Stimulated activated CD4-positive, alpha-beta T cell treated with anti-CD3 and anti-CD28 coated beads, TNF-alpha, amount 100 ng/mL, for 24 hours (primary cell): ENCODE measurements at places on chromosomes 5 and 9.

DNA sequence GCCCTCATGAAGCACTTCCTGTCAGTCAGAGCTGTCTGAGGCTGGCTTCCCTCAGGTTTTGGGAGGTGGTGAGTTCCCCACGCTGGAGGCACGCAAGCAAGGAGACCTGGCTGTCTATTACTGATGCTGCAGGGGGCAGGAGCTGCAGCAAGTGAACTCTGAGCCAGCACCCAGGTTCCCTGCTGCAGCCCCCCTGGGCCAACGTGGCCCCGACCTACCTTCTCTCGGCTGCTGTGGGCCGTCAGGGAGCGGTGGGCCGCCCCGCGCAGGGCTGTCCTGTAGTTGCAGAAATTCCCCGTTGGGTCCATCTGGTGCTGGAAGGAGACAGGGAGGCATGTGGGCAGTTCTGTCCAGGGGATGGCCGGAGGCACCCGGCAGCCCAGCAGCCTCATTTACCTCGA, 46.8 kb upstream of the RNF130 start:
- DNase-seq = no peak

DNA sequence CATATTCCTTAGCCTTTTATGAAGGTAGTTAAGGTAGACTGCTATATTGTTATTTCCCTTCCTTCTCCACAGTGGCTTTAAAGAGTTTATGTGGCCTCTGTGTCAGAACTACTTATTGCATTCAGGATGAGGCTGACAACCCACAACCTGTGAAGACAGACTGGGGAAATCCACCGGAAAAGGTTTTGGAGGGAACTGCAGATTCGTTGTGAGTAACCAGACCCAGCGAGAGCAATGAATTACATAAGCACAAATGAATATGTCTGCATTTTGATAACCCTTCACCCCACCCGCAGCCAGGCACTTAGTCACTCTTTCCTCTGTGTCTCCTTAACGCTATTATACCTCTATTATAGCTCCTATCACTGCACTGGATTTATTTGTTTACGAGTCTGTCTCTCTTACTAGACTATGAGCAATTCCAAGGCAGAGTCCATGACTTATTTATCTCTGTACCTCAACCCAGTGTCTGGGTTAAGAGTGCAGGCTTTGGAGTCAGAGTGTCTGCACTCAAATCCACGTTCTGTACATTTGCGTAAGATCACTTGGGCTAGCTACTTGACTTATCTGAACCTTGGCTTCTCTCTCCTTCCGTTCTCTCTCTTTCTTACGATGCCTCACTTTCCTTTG, 19.2 kb downstream of the KCTD16 start:
- DNase-seq = peak; percentile 68

- no peak for DNase-seq
These were observed 191.3 kb upstream of the TMEM161B start for GRCh38 chr5:88459971-88460370.

DNA sequence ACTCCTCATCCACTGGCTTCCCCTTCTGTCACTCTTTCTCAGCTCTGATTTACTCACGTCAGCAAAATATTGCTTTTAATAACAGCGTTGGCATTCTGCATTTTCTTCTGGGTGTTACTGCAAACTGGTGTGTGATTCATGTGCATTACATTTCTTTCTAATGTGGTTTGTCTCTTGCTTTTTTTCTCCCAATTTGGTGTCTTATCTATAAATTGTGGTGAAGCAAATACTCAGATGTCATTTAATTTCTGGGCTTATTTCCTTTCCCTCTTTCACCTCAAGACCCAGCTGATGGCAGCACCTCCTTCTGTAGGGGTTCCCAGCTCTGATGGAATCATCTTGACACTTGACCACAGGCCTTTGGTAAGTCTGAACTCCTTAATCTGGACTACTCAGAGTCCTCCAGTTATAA, 180.7 kb upstream of the ZNF618 start:
- no peak for DNase-seq

DNA sequence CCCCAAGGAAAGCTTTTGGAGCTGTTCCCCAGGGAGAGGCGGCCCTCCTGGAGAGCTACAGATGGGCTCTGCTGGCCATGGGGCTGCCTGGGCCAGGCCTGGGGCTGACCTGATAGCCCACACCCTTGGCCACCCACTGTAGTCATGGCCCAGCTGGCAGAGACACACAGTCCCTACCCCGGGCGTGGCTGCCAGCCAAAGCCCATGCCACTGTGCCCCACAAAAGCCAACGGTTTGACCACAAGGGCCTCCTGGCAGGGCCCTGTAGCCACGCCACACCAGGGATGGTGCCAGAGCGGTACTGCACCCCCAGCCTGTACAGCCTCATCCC, 15.2 kb downstream of the NACC2 start:
- no peak for DNase-seq

DNA sequence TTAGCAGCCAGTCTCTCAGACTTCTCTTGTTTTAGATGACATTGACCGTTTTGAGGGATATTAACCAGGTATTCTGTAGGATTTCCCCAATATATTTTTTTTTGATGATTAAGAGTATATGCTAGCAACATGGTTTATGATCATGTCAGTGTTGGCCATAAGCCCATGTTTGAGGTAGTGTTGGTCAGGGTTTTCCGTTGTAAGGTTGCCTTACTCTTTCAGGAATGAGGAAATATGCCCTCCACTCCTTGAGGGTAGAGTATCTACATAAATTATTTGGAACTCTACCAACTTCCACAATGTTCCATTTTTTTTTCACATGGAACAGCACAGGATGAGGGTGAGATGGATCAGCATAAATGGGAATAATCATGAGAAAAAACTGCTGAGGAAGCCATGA, 188.4 kb upstream of the PRDM9 start:
- DNase-seq = no peak

- no peak for DNase-seq
These were observed 199.4 kb downstream of the ARRDC3 start for GRCh38 chr5:91183743-91184142.

DNA sequence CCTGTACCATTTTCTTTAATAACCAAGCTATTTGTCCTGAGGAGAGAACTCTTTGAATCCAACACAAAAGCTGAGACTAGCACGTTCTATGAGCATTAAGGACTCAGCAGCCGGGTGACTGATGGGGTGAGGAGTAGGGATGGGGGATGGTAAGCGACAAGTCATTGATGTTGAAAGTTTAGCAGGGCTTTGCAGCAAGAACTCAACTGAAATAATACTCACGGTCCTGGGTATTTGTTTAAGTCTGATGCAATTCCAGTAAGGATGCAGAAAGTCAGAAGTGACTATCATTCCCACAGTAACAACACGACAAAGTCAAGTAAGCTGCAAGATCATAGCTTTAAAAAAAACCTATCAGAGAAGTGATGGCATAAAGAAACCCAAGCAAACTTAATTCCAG, 131.1 kb downstream of the ACTL7B start:
- no peak for DNase-seq

DNA sequence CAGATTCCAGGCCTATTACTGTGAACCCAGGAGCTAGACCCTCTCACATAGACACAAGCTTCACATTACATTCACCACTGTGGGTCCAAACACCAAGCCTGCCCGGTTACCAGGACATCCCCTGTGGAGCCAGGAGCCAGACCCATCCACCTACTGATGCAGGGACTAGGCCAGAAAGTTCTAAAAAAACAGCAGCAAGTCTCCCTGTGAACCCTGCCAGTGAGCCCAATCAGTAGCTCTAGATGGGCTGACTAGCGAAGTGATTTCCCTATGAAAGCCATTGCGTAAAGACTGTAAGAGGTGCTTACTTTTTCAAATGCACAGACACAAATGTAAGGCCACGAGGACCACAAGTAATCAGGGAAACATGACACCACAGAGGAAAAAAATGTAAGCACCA, 352.3 kb downstream of the TMEM161B start:
- no peak for DNase-seq

DNA sequence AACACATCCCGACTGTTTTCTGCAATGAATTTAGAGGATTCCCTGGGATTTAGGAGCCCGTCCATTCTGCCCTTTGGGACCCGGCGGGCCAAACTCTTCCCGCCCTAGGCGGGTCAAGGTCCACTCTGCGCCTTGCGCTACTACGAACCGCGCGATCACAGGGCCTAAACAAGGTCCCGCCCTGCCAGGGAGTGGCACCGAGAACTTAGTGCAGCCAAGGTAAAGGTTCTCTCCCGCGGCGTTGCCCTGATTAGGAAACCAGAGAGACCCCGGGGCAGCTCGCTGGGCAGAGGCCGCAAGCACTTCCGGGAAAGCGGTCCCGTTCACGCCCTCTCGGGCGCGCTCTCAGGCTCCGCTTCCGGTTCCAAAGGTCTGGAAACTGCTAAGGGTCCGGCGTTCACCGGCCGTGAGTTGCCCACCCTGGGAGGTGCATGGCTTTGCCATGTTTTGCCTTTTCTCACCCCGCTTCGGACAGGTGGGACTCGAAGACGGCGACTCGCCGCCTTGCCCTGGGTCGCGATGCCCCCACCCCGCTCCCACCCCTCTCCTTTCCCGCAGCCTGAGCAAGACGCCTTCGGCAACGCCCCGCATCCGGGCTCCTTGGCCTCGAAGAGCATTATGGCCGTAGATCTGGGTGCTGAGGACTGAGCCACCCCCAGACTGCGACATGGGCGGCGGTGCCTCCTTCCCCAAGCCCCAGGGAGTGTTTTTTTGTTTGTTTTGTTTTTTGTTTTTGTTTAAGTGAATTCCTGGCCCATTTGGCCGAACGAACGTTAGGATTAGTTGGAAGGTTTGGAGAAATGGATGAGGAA, 23.4 kb downstream of the HNRNPK start:
- peak; percentile 69 for DNase-seq

DNA sequence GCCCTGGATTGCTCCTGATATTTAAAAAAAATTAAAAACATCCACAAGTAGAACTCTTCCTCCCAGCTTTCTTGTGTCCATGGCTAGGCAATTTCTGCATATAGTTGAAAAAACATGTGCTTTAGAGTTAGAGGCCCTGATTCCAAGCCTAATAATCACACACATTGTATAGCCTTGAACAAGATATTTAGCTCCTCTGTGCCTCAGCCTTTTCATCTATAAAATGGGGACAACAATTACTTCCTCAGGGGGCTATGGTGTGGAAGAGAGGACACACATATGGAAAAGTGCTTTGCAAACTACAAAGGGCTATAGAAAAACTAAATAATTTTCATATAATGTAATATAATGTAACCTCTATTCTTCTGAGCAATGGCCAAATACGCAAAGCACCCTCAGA, 23.0 kb upstream of the CDK5RAP2 start:
- no peak for DNase-seq

GRCh38 chr5:66518753-66519152, 77.4 kb upstream of the MAST4 start:
- no peak for DNase-seq

DNA sequence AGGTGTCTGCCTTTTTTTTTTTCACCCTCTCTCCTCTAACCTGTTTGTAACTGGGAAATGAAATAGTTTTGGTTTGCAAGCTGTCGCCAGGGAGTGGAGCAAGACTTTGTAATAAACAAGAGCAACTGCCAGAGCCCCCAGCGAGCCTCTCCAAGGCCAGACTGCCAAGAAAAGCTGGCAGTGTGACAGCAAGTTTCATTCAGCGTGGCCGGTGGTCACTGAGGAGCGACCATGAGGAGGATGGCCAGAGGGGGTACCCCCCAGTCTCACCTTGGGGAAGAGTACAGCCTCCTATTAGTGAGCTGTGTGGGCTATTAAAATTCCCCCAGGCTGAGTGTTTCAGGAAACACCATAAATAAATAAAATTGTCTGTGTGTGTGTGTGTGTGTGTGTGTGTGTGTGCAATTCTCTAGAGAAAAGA, 49.9 kb downstream of the ZFAND5 start:
- no peak for DNase-seq

- DNase-seq = no peak
These were observed 7.7 kb downstream of the ICE1 start for GRCh38 chr5:5430136-5430535.

DNA sequence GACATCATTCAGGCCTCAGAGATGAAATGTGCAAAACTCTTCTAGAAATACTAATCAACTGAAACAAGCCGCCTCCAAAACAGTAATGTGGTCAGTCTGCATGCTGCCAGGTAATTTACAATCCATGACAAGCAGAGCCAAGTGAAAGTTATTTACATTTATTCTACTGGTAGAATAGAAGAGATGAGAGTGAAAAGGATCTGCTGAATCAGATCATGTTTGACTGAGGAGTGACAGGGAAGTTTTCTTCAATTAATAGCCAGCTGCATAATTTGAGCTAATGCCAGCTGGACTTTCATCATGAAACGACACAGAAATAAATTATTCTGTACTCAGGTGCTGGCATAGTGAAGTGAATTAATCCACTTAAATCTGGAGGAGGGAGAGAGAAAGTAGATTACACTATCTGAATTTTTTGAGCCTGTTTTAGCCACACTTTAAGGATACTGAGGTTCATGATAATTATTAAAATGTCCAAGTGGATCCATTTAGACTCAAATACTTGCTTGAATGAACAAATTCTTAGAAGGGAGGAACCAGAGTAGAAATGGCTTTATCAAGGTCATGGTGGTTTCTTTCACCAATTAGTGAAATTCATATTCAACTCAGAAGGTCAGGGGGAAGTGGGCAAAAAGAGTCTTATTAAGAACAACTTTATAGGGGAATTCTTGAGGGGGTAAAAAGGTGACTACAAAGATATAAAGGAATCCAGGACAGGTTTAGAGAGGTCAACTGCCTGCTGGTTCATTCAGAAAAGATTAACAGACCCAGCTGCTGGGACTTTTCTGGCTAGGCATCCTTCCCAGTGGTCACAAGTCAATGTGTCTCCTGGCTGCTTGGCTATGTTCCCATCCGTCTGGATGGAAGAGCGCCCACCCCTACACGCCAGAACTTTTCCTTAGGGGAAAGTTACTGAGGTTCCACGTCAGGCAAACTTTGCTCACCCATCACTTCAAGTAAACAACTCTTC, 350.4 kb downstream of the PDE4D start:
- DNase-seq = no peak

DNA sequence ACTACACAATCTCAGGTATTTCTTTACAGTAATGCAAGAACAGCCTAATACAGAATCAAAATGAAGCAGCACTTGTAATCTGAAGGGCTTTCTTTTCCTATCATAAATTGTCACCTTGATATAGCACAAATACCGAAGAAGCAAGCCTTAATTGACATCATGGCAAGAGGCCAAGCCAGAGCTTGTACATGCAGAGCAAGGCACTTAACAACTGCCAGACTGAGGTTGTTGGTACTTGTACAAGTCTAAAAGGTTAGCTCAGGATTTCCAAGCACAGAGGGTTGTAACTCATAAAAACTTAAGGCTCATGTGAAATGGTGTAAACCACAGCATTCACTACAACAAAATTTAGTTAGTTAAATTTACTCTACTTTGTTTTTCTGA, 158.8 kb upstream of the SPEF2 start:
- no peak for DNase-seq

DNA sequence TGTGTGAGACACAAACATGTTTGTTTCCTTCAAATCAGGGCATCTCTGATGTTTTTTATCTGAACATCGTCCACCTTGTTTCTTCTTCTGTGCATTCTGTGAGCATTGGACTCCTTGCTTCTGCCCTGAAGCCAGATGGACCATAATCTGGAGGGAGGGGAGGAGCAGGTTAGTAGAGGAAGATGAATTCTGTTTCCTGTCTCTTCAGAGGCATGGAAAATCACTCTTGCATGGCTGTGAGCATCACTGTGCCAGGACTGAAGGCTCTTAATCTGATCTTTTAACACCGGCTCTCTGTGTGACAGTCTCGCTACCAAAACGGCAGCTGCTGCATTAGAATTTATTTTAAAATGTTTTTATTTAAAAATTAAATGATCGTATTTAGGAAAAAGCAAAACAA, 43.3 kb downstream of the TLE4 start:
- DNase-seq = no peak

GRCh38 chr9:27427272-27427643, 96.8 kb upstream of the IFNK start:
- no peak for DNase-seq
